Stimulated activated CD4-positive, alpha-beta T cell treated with anti-CD3 and anti-CD28 coated beads, Interleukin-1b, Interleukin-23, amount 100 ng/mL, for 1 hour (primary cell): ENCODE measurements at places on chromosomes 2 and 18.

GRCh38 chr2:27245626-27246025 is 17.2 kb downstream of the SLC30A3 start:
- no peak for DNase-seq

GRCh38 chr2:55045780-55046179 is 4.5 kb downstream of the RTN4 start:
- DNase-seq = no peak

- DNase-seq = no peak
These were observed 44.3 kb upstream of the KLF11 start for GRCh38 chr2:9998916-9999654.

- no peak for DNase-seq
These were observed 72.7 kb downstream of the NYAP2 start for GRCh38 chr2:225472161-225472560.

- no peak for DNase-seq
These were observed 1.1 kb upstream of the ERMN start for GRCh38 chr2:157326698-157327097.

- no peak for DNase-seq
These were observed 156.3 kb upstream of the CCDC68 start for GRCh38 chr18:55115606-55116005.

- no peak for DNase-seq
These were observed 134.7 kb upstream of the DNAJC10 start for GRCh38 chr2:182581196-182581935.

DNA sequence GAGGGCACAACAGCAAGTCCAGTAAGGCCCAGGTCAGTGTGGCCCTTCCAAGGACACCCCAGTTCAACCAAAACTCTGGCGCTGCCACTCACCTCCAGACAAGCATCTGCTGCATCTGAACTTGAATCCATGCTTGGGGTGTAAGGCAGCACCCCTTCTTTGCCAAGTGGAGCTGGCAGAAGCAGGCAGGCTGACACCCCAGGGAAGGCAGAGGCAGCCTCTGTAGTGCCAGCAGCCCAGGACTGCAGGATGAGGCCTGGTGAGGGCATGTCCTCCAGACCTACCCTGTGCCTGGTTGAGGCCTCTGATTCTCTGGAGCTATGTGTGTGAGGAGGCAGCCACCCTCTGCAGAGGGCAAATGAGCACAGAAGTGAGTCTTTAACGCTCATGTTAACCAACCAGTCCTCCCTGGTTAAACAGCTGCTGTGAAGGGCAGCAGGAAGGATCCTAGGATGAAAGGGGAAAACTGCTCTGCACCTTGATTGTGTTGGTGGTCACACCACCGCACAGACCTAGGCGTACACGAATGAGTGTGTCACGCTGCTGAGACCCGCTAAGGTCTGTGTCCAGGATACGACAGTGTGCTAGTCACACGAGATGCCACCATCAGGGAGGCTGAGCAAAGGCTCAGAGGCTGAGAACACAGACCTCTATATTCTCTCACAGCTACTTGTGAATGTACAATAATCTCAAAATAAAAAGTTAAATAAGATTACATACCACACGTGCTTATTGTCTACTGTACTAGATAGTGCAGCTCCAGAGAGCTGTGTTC is 2.2 kb downstream of the PARD6G start:
- DNase-seq = no peak

GRCh38 chr2:35343135-35343534 is 1012.4 kb upstream of the CRIM1 start:
- DNase-seq = no peak

- DNase-seq = no peak
These were observed 96.2 kb upstream of the RMP24 start for GRCh38 chr18:35876243-35876642.

DNA sequence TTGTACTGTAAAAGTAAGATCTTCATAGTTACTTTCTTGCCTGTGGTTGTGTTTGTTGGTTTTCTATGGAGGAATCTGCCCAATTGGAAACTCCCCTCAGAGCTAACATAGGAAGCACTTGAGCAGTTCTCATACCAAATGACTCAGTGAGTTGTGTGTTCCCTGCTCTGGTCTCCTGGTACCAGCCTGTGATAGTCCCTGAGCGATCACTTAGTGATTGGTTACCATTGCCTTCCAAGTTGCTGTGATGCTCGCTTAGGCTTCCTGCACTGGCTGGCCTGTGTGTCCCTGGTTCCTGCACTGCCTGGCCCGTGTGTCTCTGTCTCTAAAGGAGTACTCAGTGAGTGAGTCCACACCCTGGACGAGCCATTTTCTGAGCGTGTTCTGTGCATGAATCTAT is 133.0 kb downstream of the MAP4K4 start:
- no peak for DNase-seq

DNA sequence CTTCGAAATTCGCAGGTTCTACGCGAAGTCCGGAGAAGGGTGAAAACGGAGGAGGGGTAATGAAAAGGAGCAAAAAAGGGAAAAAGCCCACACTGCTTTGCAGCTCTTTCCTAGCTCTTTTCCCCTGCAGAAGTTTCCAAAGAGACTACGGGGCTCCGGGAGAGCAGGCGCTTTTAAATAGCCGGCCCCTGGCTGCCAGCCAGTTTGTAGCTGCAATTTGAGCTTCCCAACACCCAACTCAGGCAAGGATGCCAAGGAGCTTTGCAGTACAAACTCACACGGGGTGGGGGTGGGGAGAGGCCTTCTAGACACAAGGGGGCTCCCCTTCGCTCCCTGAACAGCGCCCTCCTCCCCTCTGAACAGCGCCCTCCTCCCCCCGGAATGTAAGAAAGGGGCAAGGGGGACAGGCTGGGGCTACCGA is at the start of gene IGFBP5:
TSS of gene IGFBP5 (minus strand) at position 149 of the 421 bp plus-strand sequence. CDS start 774 bp downstream, outside the sequence.
- DNase-seq = no peak

- DNase-seq = no peak
These were observed 118.6 kb downstream of the ANKRD44 start for GRCh38 chr2:197191940-197192322.

GRCh38 chr2:156784020-156784701 is 348.0 kb downstream of the GPD2 start:
- DNase-seq = no peak

GRCh38 chr2:168804214-168804613 is 1.8 kb downstream of the NOSTRIN start:
- DNase-seq = no peak

- no peak for DNase-seq
These were observed 4.6 kb upstream of the GALM start for GRCh38 chr2:38661306-38661705.
